ENCODE measurements at places on chromosomes 5 and 9.

GRCh38 chr5:171484460-171484899 is 65.0 kb downstream of the FGF18 start:
- DNase-seq: no peak

DNA sequence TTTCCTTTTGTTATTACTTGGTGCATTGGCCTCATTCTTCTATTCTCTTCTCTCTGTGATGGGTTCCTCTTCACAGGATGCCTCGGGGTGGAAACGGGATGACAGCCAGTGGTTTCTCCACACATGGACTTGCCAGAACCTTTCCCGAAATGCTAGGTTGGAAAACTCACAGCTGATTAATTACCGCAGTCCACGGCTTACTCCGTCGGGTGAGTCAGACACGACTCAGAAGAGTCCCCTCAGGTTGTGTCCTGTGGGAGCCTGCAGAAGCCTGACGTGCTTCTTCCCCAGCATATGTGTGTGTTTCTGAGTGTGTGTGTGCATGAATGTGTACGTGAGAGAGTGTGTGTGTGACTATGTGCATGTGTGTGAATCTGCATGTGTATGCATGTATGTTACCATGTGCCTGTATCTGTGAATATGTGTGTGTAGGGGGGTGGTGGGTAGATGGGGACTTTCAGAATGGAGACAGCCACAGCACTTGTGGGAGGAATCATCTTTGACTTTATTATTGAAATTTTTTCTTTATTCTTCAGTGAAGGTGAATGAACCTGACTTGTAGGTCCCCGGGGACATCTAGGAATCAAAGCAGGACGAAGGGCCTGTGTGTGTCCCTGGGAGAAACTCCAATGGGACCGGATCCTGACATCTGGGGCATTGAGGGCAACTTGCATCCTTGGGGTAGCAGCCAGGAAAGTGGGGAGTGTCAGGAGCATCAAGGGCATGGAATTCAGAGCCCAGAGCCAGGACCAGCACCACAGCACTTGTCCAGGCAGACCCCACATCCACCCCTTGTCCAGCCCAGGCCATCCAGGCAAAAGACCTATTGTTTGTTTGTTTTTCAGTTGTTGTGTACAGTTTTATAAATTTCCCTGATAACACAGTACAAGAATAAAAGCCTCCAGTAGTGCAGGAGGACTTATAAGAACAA is 21.9 kb upstream of the MED10 start:
- peak; percentile 27 for DNase-seq

DNA sequence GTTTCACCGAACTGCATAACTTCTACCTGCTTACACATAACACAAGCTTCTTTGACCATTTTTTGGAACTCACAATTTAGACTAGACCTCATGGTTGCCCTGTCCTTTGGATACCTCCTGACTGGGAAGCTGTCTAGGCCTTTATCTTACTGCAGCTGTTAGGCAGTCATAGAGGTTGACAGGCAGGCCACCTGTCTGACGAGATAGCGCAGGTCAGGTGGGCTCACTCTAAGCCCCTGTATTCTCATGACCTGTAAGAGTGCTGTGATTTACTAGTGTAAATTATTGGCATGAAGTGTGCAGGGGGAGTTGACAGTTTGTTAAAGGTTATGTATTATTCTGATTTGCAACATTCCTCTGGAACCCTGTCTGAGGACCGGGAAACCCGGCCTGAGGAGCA is 29.0 kb downstream of the SLC22A4 start:
- DNase-seq: no peak

DNA sequence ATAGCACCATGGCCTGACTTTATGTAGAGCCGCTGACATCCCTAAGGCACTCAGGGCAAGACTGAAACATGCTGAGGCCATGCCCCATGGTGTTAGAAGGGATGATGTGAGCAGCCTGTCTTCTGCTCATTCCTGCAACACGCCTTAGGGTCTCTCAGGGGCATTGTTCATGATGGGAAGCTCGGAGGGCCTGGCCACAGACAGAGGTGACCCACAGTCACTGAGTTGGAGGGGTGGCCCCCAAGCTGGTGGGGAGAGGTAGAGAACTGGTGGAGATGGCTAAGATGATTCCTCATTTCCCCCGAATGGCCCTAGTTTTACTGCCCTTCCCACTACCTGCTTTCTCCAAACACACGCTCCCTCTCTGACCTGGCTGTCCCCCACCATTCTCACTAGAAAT is 135.2 kb downstream of the BARX1 start:
- DNase-seq: no peak

- DNase-seq: peak; percentile 41
Measured at GRCh38 chr9:108643731-108644510, 211.9 kb downstream of the ACTL7B start.

DNA sequence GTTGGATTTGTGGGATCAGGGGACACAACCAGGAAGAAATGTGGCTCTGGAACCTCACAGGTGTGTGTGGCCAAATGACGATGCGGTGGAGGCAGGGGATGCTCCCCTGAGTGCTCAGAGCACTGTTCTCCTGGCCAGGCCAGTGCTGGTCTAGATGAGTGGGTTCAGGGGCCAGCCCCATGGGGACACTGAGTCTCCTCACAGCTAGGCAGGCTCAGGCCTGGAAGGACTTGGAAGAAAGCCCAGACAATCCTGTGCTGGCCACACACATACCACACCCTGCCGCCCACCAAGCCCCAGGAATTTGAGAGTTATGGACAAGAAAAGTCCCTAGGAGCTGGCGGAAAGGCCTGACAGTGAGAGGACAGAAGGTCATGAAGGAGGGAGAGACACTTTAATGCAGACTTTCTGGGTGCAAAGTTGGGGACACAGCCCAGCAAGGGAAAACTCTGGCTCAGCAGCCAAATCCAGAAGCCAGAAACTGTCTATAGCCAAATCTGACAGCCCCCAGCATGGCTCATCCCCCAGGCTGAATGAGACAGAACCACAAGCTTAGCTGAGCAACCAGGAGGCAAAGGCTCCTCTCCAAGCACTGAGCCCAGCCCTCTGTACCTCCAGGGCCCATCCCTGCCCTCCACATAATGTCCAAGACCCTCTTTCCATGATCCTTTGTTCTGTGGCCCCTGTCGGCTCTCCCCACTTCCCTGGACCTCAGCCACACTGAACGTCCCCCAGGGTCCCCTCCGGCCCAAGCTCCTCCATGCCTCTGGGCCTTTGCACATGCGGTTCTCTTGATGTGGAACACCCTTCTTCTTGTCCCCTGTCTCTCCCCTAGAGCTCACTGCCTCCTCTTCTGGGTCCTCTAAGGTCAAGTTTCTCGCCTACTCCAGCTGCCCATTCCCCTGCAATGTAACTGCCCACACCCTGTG is 22.4 kb downstream of the LHX6 start:
- DNase-seq: peak; percentile 82

GRCh38 chr9:37963936-37964739 is 60.2 kb upstream of the SLC25A51 start:
- DNase-seq: peak; percentile 97

DNA sequence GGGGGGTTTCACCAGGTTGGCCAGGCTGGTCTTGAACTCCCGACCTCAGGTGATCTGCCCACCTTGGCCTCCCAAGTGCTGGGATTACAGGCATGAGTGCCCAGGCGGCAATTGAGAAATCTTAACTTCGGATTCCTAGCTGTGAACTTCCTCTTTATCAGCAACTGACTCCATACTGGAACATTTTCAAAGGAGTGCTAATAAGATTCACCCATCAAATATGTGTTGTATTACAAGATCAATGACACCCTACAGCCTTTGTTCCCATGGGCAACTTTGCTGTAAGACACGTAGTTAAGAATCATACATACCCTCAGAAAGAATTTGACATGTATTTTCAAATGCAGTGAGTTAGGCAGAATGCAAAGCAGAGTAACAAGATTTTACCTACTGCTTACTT is 23.1 kb upstream of the ACOT12 start:
- peak; percentile 42 for DNase-seq

GRCh38 chr5:93274291-93274690 is 306.7 kb downstream of the NR2F1-AS1 start:
- DNase-seq: peak; percentile 42

GRCh38 chr9:100397529-100398266 is 29.2 kb upstream of the MSANTD3 start:
- no peak for DNase-seq

- DNase-seq: no peak
Measured at GRCh38 chr5:919356-920000, 26.8 kb downstream of the TRIP13 start.

- DNase-seq: no peak
Measured at GRCh38 chr5:135691044-135691443, 112.3 kb upstream of the CXCL14 start.

- no peak for DNase-seq
Measured at GRCh38 chr9:133483611-133484010, 4.7 kb upstream of the SLC2A6 start.

- no peak for DNase-seq
Measured at GRCh38 chr9:13069498-13069897, 210.0 kb downstream of the MPDZ start.

DNA sequence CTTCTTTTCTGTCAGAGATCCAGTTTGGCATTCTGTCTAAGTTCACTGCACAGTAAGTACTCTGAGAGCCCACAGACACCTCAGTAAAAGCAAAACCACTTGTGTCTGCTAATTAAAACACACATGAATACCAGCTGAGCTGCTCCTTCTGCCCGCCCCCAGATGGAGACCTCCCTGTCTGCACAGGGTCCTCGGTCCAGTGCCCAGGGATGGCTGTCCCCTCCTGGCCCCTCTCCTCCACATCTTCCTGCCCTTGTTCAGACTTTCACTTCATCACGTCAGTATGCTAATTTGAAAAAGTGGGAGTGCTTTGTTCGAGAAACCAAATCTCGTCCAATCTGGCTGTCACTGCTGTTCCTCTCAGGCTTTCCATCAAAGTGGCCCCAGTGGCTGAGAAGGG is 43.5 kb downstream of the LIX1 start:
- no peak for DNase-seq

DNA sequence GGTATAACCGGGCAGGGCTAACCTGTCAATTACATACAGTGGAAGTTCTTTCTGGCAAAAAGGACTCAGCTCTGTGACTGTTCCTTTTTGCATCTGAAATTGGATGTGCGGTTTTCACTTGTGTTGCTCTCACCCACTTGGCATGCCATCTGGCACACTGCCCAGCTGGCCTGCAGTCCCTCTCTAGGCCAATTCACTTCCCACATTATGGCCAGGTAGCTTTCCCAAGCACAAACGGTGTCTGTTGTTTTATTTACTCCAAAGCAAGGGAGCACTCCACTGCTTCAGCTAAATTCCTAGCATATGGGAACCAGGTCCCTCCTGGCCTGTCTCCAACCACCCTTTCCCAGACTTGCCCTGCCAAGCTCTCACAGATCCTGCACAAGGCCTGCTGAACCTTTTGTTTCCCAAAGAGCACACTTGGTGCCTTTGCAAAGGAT is 132.5 kb downstream of the SEMA6A start:
- peak; percentile 56 for DNase-seq

DNA sequence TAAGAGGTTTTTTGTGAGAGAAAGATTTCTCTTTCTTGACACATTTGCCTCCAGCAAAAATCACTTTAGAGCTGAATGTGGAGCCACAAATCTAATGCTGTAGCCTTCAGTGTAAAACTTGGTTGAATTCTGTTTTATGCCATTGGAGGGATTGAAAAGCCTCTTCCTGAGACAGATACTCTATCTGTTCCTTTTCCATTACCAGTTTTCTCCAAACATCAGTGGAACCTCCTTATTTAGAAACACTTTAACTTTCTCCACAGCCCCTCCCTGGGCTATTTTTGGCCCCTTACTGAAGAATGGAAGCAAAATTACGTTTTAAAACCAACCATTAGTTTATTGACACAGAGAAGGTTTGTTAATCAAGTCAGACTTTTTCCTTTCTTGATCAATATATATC is 155.3 kb downstream of the PJA2 start:
- no peak for DNase-seq

- DNase-seq: no peak
Measured at GRCh38 chr9:91710158-91710557, 239.9 kb downstream of the ROR2 start.

DNA sequence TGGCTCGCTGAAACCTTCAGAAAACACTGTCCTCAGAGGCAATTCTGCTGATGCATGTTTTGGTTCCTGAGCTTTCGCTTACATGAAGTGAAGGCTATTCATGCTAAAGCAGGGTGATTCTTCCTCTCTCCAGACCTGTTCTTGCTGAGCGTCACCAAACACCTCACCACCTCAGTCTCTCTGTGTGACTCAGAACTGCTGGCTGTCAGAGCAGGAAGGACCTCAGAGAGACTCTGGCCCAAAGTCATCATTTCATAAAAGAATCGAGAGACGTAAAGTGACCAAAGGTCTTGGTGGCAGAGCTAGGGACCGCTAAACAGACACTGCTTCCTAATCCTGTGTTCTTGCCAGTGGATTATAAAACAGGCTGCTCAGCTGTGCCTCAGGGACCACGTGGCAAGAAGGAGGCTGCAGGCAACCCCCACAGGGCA is 73.8 kb downstream of the LHFPL2 start:
- no peak for DNase-seq
